ENCODE measurements at places on chromosomes 4 and X.

GRCh38 chr4:168677063-168677462 lies 180.2 kb downstream of the PALLD start:
- no peak for DNase-seq

- DNase-seq, result no peak
Measured at GRCh38 chr4:93730251-93730650, 98.3 kb upstream of the ATOH1 start.

- DNase-seq, result no peak
Measured at GRCh38 chr4:25477221-25477620, 100.2 kb downstream of the ANAPC4 start.

- DNase-seq, result no peak
Measured at GRCh38 chr4:138209094-138209493, 33.1 kb downstream of the SLC7A11 start.

GRCh38 chrX:153596981-153597750 lies 1.8 kb downstream of the CCNQ start:
- DNase-seq, result no peak

GRCh38 chrX:30577362-30577991 lies at the start of gene TASL:
TASL (minus strand) TSS chrX:30577766; CDS start chrX:30560355, 17,411 bp downstream.
- peak; percentile 65 for DNase-seq

- no peak for DNase-seq
Measured at GRCh38 chr4:101000496-101000895, 346.8 kb downstream of the PPP3CA start.

GRCh38 chr4:92270908-92271307 lies 32.9 kb upstream of the GRID2 start:
- DNase-seq, result no peak

GRCh38 chrX:53279296-53280237 lies 1.8 kb downstream of the IQSEC2 start:
- no peak for DNase-seq

GRCh38 chr4:67082746-67083145 lies 462.6 kb downstream of the CENPC start:
- no peak for DNase-seq

Data from GM13977 (cell line).